H4 (cell line): ENCODE measurements at places on chromosomes 1 and 21. TPM values are rescaled to one million over a fixed set of nuclear protein-coding genes. Genes with fewer than 3 reads are reported as not detected.

The HSD11B1 gene
- 0.08 TPM in 1 of 2 replicates, not detected in the other for total RNA-seq

The FCRL1 gene
- not detected in 2 replicates for total RNA-seq

The ETV3L gene
- not detected in 2 replicates for total RNA-seq

The APCS gene
- total RNA-seq, result not detected in 2 replicates

The CD1E gene
- total RNA-seq, result not detected in 2 replicates

The CHIA gene
- total RNA-seq, result not detected in 2 replicates

The SPRR2G gene
- not detected in 2 replicates for total RNA-seq

The GJA8 gene
- total RNA-seq, result not detected in 2 replicates

The AMY2A gene
- total RNA-seq, result not detected in 2 replicates

The SPRR2B gene
- not detected in 2 replicates for total RNA-seq

The ANKRD35 gene
- total RNA-seq, result not detected in 2 replicates

The PCNX2 gene
- 14.7 and 18.6 TPM in 2 replicates for total RNA-seq

The FLG gene
- total RNA-seq, result 0.10 and 0.35 TPM in 2 replicates

The RASAL2 gene
- 3.6 and 5.3 TPM in 2 replicates for total RNA-seq

The SRSF10 gene
- total RNA-seq, result 80.0 and 83.4 TPM in 2 replicates

The RGS7 gene
- total RNA-seq, result 0.23 TPM in 1 of 2 replicates, not detected in the other

The RSPH1 gene
- total RNA-seq, result not detected in 2 replicates

The PCSK9 gene
- 0.04 TPM in 1 of 2 replicates, not detected in the other for total RNA-seq

The VHLL gene
- not detected in 2 replicates for total RNA-seq

The OR2M7 gene
- not detected in 2 replicates for total RNA-seq
